ENCODE measurements at places on chromosomes 13 and 19. TPM values are rescaled to one million over a fixed set of nuclear protein-coding genes. Genes with fewer than 3 reads are reported as not detected.

ODAD3 gene
- not detected for total RNA-seq

LGALS14 gene
- total RNA-seq: not detected

ERCC1 gene
- 117 TPM for total RNA-seq

ZNF626 gene
- 13.3 TPM for total RNA-seq

TMEM161A gene
- total RNA-seq: 37.5 TPM

DNA sequence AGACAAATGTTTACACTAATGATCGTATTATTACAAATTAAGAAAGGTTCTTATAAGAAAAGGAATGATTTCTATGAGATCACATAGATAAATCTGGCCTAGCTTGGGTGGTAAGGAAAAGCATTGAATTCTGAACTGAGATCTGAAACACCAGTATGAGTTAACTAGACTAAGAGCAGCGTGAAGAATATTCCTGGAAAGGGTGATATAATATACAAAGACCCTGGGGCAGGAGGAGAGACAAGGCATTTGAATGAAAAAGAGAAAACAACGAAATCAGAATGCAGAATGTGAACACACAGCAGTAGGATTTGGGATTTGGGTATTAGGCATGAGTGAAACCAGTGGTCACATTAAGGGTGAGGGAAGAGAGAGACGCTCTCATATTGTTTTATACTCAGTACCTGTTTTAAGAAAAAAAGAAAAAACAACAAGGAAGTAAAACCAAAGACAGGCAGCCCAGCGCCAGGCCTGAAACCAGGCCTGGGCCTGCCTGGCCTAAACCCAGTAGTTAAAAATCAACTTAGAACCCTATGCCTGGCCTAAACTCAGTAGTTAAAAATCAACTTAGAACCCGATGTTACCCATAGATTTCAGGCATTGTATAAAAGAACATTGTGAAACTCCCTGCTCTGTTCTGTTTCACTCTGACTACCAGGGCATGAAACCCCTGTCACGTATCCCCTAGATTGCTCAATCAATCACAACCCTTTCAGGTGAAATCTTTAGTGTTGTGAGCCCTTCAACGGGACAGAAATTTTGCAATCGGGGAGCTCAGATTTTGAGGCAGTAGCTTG, 287.1 kb downstream of the ITGBL1 start:
- peaks cover 5% of the 10 kb centered on the region for H3K4me1 ChIP-seq
- no peaks in the 10 kb centered on the region for H3K36me3 ChIP-seq
- H3K27ac ChIP-seq: no peak overlapping the region
- H3K27me3 ChIP-seq: no peaks in the 10 kb centered on the region

GRCh38 chr13:32585550-32586079, 637 bp upstream of the PDS5B start:
- peak overlapping the region; percentile 71 for H3K27ac ChIP-seq
- H3K4me3 ChIP-seq: peak overlapping the region; percentile 79

DNA sequence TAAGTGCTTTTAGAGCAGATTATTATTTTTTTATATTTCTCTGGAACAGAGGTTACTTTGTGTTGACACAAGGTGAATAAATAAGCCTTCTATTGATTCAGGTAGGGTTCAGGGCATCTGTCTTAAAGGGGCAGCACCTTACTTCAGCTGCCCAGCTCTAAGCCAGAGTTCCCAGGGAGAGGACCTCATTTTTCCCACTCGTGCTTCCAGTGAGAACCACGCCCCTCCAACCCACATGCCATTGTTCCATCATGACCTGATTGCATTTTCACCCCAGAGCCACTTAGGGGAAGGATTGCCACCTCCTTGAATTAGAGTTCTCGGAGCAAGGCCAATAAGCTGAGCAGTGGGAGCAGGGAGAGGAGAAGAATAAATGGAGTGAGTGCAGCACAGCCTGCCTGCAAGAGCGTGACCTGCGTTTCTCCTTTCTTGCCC, 104.3 kb upstream of the FRY start:
- H3K27me3 ChIP-seq: peaks cover 26% of the 10 kb centered on the region
- DNase-seq: no peak
- H3K36me3 ChIP-seq: no peaks in the 10 kb centered on the region
- no peak overlapping the region for H3K4me3 ChIP-seq
- H3K4me1 ChIP-seq: no peaks in the 10 kb centered on the region

GRCh38 chr13:53004573-53004972, 24.0 kb upstream of the OLFM4 start:
- no peak overlapping the region for H3K27ac ChIP-seq
- no peaks in the 10 kb centered on the region for H3K36me3 ChIP-seq
- no peak overlapping the region for H3K4me3 ChIP-seq
- DNase-seq: no peak
- H3K4me1 ChIP-seq: no peaks in the 10 kb centered on the region

- H3K27me3 ChIP-seq: peaks cover 25% of the 10 kb centered on the region
- no peak for DNase-seq
- H3K36me3 ChIP-seq: no peaks in the 10 kb centered on the region
- H3K4me1 ChIP-seq: peaks cover 4% of the 10 kb centered on the region
Observed at GRCh38 chr19:42028304-42029216, 34.5 kb upstream of the ATP1A3 start.
